ENCODE measurements at places on chromosomes 4 and X.

DNA sequence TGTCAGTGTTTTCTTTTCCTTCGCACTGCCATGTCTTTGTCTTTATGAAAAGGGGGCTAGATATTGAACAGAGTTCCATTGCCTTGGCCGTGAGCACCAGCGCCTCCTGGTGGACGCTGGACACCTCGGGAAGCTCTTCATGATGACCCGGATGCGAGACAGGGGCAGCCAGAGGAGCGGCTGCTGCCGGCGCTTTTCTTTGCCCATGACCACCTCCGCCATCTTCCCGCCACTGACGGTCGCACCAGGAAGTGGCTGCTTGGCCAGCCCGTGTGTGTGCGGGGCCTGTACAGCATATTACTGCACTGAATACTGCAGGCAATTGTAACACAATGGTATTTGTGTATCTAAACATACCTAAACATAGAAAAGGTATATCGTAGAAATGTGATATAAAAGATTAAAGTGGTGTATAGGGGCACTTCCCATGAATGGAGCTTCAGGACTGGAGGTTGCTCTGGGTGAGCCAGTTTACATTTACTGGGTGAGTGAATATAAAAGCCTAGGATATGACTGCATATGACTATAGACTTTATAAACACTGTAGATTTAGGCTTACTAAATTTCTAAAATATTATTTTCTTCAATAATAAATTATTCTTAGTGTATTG, 15.8 kb upstream of the GRIA2 start:
- DNase-seq = no peak

- DNase-seq = no peak
These were observed 153.6 kb downstream of the RASL11B start for GRCh38 chr4:53015681-53016080.

DNA sequence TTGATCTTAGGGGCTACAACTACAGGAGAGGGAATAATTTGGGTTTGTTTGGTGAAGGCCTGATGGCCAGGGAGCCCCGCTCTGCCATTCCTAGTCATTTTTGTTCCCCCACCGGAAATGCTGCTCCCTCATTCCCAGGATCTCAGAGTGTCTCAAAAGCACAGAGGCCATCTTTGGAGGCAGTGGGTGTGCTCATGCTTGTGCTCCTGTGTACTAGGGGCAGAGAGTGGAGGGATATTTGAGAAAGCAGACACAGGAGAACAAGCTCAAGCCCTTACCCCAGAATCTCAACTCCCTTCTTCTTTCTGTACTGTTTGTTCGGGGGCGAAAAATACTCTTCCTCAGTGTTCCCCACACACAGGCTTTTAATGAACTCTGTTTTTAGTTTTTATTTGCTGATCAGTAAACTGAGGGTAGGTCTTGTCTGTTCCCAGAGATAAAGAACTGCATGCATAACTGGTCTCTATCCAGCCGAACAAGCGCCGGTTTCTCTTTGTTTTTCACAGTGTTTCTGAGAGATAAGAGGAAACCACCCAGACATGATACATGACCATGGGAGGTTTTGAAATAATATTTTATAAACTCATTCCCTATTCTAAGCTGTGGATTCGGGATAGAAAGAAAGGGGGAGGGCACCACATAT, 32.9 kb upstream of the XK start:
- no peak for DNase-seq

GRCh38 chrX:148574237-148574973, 74.0 kb downstream of the AFF2 start:
- DNase-seq = no peak

DNA sequence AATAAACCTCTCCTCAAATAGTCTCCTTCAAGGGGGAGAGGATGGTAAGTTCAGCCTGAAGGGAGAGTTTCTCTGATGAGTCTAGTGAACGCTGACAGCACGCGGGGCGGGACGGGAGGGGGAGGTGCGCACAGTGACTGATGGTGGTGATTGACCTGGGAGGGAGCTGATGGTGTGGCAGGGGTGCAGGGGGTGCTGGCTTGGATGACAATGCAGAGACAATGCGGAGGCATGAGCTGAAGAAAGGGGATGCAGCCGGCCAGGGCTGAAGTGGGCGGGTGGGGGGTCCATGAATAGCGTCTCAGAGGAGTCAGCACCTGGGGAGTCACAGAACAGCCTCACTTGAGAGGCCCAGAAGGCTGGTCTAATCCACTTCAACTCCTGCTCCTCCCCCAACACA, 142.5 kb upstream of the PJA1 start:
- no peak for DNase-seq

DNA sequence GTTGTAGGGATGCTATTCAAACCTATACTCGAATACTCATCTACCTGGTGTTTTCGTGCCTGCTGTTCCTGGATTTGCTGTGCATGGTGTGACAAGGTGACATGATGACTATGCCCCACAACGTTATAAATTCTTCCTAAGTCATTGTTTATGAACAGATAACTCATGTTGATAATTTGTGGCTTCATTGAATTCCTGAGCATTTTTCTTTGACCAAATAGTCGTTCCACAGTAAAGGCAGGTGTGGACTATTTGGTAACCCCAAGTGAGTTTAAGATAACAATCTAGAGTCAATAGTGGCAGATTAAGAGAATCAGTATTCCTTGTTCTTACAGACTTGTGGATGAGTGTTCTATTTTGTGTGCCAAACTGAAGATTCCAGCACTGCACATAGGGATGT, 59.9 kb downstream of the SNX25 start:
- no peak for DNase-seq

DNA sequence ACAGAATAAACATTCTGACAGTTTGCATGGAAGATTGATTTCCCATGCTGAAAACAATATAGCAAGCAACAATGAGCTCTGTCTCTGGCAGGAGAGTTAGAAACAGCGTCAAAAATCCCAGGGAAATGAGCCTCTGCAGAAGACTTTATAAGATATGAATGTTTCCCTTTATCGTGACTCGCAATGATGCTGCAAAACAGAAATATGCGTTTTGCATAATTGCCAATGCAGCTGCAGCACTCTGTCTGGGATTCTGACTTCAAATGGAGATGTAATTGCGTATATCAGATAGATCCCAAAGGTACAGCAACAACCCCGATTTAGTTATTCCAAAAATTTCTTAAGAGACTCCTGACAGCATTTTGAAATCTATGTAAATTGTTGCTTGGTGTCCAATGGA, 702.4 kb upstream of the EPHA5 start:
- no peak for DNase-seq

Measured in activated T-helper 1 cell treated with Interleukin-2 at 50 U/mL for 16 hours (primary cell).